ENCODE measurements at places on chromosomes 7 and 10.

GRCh38 chr10:17472481-17473227, 18.3 kb upstream of the ST8SIA6 start:
- DNase-seq: no peak

GRCh38 chr10:35555962-35556930, 48.9 kb upstream of the GJD4 start:
- DNase-seq: no peak

DNA sequence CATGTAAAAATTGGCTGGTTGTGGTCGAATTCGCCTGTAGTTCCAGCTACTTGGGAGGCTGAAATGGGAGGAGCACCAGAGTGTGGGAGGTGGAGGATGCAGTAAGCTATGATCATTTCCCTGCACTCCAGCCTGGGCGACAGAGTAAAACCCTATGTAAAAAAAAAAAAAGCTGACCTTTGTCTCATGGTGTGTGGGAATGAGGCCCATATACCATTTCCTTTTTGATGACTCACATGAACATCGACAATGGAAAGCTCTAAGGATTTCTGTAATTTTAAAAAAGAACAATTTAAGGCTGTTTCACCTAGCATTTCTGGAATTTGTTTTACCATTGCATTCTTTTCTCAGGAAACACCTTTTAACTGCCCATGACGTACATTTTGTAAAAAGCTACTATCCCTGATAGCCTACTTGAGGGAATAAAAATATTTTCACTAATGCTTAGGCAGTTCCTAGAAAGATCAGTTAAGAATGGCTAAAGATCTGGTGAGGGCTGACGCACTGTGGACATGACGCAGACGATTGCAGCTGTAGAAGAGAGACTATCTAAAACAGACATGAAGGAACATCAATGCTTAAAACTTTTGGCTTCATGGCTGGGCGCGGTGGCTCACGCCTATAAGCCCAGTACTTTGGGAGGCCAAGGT, 400.6 kb upstream of the IGFBP3 start:
- DNase-seq: no peak

- DNase-seq: no peak
Measured at GRCh38 chr10:91434041-91434440, 23.9 kb downstream of the HECTD2 start.

GRCh38 chr7:36475381-36475780, 85.7 kb downstream of the ANLN start:
- DNase-seq: no peak

GRCh38 chr7:28228396-28228795, 47.8 kb upstream of the JAZF1 start:
- no peak for DNase-seq

GRCh38 chr10:84818961-84819360, 490.6 kb downstream of the CCSER2 start:
- no peak for DNase-seq

- no peak for DNase-seq
Measured at GRCh38 chr10:76540331-76540730, 1097.3 kb downstream of the KCNMA1 start.

Measured in stimulated activated CD8-positive, alpha-beta memory T cell treated with anti-CD3 and anti-CD28 coated beads, Interleukin-7, amount 100 ng/mL, for 1 hour (primary cell).